Natural killer cell treated with Interleukin-12 subunit alpha and Interleukin-12 subunit beta and Interleukin-15 and Interleukin-18, amount 100 ng/mL, for 72 hours (primary cell): ENCODE measurements at places on chromosomes 5 and 9.

DNA sequence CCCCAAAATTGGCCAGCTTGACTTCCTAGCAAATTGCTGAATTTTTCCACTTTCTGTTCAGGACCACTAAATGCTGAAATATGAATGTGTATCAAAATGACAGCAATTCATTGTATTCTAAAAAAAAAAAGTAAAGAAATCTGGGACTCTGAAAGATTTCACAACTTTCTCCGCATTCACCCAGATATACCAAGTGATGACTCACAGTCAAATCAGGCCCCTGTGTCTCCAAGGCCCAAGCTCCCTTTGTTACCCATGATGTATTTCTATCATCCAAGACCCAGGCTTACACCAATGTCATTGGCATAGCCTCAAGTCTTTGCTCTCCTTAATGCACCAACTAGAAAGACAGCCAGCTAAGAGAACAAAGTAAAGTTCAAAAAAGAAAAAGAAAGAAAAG lies 493.9 kb downstream of the NTRK2 start:
- DNase-seq = no peak

GRCh38 chr5:74974451-74975091 lies 77.8 kb downstream of the GCNT4 start:
- no peak for DNase-seq

DNA sequence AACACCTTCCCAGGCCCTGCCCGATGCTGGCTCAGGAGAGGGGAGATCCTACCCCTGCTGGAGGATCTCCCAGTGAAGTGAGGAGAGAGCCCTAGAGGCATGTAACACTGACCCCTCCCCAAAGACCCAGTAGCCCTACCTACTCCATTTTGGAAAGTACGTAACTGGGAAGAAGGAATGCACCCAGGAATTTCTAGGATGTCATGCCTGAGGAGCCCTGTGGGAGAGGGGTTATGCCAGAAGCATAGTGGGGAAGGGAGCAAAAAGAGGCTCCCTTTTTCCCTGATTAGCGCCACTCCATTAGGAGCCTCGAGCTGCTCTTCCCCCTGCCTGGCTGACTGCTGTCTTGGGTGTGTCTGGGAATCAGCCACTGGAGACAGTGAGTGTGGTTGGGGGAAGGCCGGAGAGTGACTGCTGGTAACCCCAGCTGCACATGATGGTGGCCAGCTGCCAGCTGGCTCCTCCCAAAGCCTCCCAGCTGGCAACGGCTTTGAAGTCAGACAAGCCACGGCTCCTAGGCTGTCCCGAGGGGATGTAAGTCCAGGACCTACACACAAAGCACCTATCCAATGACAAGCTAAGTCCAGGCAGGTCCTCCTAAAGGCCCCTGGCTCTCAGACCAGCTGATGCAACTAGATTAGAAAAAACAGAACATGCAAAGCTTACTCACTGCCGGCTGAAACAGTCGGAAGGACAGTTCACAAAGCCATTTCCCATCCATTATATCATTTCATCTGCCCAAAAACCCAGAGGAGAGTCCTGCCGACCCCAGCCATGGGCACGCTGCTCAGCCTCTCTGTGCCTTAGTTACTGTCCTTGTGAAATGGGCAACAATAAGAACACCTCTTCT lies 136.5 kb upstream of the ABCA1 start:
- DNase-seq = no peak

GRCh38 chr5:73835726-73836125 lies 209.7 kb downstream of the ARHGEF28 start:
- no peak for DNase-seq

- DNase-seq = no peak
These were observed 8.7 kb downstream of the SERINC5 start for GRCh38 chr5:80246995-80247729.
